SK-N-SH treated with all-trans-retinoic acid at 6 μM for 48 hours (cell line): ENCODE measurements at places on chromosomes 2 and 18.

- ATAC-seq: no peak
These were observed 262.2 kb upstream of the KLHL29 start for GRCh38 chr2:23122681-23123215.

DNA sequence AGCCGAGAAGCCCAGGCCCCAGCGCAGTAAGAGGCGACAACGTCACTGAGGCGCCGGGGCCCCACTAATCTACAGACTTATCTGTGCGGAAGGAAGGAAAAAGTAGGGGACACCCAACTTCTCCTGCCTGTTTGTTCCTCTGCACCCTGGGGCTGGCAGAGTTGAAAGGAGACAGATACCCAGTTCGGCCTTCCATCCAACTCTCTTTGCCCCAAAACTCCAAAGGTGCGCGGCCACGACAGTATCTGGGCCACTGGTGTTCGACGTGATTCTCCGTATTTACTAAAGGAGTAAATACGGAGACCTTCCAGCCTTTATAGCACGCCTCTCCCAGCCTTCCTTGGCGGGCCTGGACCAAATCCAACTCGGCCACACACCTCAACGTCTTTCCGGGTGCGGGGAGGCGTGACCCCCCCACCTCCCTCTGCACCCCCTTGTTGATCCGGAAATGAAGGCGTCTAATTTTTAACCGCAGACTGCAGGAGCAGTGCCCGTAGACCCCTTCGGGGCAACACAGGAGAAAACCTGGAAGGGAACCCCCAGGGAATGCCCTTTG lies 1.6 kb downstream of the SMAD7 start:
- ATAC-seq: no peak

DNA sequence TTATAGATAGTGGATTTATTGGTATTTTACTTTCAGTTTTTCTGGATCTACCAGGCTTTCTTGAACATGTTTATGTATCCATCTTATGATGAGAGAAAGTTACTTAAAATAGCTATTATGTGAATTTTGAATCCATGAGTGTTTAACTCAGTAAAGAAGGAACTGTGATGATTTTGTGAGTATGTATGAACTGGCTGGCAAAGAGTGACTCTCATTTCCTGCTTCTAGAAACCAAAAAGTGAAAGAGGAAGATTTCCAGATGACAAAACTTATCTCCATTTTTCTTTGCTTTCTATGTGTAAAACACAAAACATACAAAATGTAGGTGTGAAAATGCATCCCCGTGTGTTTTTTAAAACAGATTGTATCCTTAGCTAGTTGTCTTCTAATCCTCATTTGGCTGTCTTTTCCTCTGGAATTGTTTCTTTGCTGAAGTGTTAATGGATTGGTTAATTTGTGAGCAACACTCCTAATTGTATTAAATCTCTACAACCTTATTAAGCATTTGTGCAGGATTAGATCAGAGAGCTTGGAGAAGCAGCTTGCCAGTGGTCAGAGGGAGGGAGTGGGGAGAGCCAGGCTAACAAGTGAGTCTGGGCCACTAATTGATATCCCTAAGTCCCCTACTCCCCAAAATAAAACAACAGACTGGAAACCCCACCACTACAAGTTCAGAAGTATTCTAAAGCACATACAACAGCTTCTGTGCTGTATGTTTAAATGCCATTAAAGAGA lies 23.9 kb downstream of the PTPRM start:
- ATAC-seq: no peak

- no peak; the same call in 1 of the 3 replicates for ATAC-seq
These were observed 66.8 kb downstream of the PDE11A start for GRCh38 chr2:178005756-178006155.

DNA sequence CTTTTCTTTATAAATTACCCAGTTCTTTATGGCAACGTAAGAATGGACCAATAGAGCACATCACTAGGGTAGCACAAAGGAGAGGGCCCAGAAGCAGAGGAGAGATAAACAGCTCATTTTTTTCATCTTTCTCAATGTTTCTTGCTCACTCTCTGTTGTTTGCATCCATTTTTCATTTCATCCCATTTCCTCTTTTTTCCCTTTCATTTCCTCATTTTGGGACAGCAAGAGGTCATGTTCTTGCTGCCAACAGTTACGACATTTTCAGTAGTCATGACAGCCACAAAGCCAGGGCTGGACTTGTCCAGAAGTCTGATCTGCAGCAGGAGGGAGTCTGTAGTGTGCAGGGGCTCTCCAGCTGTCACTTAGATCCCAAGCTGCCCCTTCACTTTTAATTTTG lies 52.7 kb upstream of the CYP1B1 start:
- ATAC-seq: no peak

DNA sequence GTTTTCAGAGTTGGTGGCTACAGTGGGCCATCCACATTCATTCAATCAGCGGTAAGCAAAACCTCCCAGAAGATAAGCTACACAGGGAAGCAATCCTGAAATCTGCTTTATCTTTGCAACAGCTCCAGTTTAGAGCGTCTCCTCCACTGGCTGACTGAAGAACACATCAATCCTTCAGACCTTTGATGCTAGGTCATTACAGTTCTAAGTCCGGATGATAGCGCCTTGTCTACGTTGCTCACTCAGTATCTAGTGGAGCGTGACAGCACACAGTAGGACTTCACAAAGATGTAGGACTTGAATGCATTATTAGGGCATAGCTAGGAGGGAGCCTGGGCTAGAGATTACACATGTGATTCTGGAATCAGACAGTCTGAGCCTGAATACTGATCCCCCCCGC lies 5.0 kb downstream of the COLEC12 start:
- no peak for ATAC-seq

DNA sequence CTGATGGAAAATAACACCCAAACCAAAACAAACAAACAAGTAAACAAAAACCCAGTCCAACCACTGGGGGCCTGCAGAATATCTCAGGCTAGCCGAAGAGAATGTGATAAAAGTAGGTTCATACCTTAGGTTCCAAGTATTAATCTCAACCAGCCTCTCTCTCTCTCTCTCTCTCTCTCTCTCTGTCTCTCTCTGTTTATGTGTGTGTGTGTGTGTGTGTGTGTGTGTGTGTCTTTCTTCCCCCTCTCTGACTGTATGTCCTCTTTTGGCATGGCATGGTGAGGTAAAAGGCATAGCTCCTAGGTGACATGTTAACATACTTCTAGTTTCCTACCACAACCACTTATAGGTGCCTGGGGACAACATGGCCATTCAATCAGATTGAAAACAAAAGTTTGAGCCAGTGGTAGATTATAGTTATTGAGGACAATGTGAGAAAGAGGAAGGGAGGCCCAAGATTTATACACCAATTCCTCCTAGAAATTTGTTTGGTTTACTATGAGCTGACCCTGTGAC lies 93.0 kb downstream of the SETBP1 start:
- no peak for ATAC-seq

- ATAC-seq: no peak
These were observed 16.1 kb downstream of the RASGRP3 start for GRCh38 chr2:33492399-33493134.

- ATAC-seq: no peak
These were observed 120.2 kb downstream of the GBX2 start for GRCh38 chr2:236047886-236048540.

DNA sequence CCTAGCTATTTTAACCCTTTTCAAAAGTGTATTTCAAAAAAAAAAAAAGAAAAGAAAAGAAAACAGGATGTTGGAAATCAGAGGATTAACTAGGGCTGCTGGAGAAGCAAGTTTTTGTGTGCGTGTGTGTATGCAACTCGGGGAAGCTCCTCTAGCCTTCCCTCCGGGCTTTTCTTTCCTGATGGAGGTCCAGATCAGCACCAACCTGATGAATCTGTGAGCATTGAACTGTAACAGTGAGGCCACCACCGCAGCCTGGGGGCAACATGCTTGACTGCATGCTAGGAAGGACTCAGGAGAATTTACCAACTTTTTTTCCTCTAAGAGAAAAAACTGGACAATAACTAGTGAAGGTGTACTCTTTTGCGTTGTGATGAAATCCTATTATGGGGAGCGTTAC lies 2.3 kb downstream of the OBSL1 start:
- no peak for ATAC-seq

DNA sequence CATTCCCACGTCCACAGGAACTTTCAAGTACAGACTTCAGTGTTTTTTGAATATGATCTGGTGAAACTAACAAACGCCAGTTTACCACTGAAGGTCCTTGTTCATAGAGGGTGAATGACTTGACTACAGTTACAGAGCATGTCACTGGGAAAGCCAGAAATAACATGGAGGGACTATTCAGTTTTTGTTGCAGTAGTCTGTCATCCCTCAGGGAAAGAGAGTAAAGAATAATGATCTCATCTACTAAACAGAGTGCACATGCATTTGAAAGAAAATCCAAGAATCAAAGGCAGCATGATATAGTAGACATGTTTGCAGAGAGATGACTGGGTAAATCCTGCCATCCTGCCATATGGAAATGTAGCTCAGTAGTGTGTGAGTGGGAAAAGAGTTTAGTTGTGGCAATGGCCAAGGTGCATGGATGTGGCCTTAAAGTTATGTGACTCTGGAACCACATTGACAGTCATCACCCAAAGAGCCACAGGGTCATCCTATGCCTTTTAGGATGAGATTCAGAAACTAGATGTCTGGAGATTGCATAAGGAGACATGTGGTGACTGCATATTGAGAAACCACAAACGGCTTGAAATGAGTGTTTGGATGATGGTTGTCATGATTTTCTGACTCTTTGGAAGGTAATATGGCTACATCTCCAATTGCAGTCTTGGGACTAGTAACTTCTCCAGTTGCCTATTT lies 125.3 kb upstream of the ZEB2 start:
- ATAC-seq: no peak

DNA sequence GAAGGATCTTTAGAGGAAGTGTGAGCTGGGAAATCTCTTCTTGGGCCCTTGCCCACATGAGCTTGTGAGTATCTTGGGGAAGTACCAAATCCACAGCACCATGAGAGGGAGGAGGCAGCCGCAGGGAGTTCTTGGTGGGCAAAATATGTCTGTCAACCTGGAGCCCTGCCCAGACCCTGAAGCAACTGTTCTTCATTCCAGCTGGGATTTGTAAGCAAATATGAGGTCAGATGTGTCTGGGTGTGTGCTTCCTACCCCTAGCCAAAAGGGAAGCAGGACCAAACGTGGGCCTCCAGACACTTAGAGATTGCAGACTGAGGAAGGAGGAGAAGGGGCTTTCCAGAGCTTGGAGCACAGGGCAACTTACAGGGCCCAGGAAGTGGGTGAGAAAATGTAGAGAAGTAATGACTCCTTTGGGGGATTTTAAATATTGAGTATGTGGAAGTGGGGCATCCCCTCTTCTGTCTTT lies 41.9 kb downstream of the TMEM247 start:
- no peak for ATAC-seq

- ATAC-seq: no peak
These were observed 807.3 kb downstream of the TSN start for GRCh38 chr2:122562775-122563174.

DNA sequence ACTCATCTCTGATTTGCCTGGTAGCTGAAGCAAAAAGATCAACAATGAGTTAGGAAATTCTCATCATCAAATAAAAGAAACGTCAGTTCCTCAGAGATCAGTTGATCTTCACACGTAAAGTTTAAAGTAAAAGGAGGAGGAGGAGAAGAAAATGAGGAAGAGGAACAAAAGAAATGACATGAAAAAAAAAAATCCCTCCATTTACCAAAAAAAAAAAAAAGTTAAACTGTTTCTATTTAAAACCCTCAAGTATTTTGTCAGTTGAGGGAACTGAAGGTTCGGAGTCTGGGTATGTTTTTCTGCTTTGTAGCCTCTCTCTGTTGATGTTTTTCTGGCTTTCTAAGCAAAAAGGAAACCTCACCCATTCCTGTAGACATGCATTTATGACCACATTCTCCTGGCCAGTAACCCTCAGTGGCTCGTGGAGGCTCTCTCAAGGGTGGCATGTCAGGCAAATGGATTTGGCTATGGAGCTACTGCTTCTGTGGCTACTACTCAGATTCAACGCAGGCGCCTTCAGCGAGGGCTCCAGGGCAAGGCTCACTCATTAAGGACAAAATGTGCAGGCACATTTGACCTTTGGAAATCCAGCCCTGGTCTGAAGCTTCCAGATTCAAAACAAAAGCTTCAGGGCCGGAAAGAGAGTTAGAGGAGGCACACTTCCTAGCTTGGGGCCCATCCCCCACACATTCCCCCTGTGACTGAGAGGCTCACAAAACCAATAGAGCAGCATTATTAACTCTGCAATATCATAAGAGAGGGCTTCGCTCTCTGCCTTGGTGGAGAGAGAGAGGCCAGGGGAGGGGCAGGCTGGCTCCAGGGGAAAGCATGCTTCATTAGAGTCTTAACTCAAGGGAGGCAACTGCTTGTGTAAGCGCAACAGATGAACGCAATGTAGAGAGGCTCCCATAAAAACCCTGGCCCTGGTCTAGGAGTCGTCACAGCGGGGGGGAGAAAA lies 22.3 kb downstream of the KLF7 start:
- peak; percentile 15; the same call in 2 of the 3 replicates for ATAC-seq

DNA sequence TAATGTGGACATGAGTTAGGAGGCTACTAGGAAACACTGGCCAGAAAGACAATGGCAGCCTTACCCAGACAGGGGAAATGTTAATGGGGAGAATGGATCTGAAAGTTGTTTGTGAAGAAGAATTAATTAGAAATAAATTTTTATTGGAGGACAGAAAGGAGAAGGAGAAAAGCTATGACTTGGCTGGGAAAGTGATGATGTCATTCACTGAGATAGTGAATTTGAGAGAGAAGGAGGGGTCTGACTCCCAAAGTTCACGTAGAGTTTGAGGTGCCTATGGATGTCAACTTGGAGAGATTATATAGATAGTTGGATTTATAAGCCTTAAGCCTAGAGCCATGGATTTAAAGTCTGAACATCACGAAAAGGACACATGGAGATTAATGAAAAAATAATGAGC lies 144.6 kb upstream of the ZNF521 start:
- no peak for ATAC-seq

DNA sequence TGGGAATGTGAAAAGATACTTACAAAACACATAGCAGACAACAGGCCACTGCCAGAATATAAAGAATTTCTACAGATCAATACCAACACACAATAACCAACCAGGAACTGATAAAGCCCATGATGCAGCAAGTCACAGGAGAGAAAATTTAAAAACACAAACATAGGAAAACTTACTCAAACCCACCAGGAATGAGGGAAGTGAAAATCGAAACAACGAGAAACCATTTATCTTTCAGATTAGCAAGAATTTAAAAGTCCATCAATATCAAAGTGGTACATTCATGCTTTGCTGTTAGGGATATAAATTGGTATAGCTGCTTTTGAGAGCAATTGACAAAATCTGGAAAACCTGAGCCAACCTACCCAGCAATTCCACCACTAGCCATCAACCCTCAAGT lies 27.6 kb downstream of the B4GALT6 start:
- ATAC-seq: no peak

DNA sequence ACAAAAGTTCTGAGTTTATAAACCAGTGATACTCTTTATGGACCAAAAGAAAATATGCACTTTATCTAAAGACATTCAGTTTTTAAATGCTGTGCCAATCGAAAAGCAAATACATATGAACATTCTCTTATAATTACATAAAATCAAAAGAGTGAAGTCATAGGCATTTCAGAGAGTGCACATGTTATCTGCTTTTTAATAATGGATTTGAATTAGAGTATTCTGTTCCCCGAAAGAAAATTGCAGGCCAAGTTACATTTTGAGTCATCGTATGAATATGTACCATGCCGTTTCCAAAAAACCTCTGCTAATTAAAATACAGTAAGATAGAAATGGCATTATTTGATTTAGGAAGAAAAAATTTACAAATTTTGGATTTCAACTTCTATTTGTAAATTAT lies 565.7 kb downstream of the ZEB2 start:
- ATAC-seq: peak; percentile 66
